ENCODE measurements at places on chromosomes 5 and 9.

GRCh38 chr9:93427655-93428379 is 23.7 kb upstream of the FAM120A start:
- DNase-seq = no peak

DNA sequence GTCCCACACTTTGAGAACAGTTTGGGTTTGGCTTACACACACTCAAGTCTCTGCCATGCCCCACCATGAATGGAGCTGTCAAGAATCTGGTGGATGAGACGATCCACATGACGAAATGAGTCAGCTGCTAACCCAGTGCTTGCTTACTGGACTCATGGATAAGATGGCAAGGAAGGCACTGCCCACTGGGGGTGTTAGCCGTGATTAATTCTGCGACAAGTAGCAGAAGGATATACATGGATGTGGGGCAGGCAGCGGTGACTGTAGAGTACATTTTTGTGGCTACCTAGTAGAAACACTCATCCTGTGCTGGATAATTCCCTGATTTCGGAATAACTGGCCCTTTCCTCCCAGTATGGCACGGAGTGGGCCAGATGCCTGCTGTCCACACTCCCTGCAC is 77.5 kb downstream of the SPATA31C2 start:
- DNase-seq = no peak

DNA sequence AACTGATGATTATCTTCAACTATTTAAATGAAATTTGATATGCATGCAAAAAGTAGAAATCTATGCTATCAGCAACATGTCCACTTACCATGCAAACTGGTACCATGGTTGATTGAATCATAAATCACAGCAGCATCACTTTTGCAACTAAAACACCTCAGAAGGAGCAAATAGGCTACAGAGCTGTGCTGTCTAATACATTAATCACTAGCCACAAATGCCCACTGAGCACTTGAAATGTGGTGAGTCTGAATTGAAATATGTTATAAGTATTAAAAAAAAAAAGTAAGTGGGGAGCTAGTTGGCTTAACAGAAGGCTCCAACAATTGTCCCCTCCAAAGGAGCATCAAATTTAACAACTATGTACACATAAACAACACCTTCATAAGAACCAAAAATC is 112.5 kb downstream of the FAM114A2 start:
- DNase-seq = no peak

DNA sequence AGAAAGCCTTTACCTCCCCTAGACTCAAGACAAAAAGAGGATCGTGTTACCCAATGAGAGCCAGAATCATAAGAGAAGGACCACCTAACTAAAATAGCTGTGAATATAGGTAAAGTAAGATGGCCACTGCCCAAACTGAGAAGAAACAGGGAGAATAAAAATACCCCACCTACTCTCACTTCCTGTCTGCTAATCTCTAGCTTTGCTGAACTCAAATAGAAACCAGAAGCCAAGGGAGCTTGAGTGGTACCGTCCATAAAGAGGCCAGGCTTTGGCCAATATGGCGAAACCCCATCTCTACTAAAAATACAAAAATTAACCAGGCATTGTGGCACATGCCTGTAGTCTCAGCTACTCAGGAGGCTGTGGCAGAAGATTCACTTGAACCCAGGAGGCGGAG is 123.0 kb upstream of the FST start:
- DNase-seq = no peak

GRCh38 chr9:133054966-133055365 is 6.8 kb upstream of the CEL start:
- no peak for DNase-seq

DNA sequence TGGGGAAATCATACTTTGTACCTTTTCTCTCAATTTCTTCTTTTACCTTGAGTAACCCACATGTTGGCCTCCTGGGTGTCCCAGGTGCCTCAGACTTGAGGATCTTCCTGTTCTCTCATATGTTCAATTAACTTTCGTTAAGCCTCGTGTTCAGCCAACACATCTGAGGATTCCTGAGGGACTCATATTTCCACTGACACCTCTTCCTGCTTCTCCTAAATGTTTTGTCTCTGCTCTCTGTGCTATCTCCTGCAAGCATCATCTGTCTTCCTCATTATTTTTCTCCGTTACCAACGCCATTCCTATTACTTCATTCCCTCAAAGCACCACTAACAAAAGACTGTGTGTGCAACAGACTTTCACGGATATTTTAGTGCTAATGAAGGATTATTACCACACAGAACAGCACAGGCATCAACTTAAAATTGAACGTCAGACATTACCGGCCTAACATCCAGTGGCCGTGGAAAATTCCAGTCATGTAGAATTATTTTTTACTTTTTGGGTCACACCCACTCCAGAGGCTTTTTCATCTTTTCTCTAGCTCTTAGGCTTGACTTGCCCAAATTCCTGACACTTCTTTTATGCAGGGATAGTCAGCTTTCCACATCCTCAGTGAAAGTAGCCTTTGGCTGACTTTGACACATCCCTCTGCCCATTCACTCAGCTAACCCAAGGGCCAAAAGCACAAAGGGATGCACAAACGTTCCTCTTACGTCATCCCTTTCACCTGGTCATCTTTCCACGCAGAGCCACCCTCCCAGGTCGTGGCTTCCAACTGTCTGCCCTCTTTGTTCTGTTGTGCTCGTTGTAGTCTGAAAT is 46.0 kb upstream of the OSMR start:
- DNase-seq = no peak

Measured in stimulated activated CD4-positive, alpha-beta T cell treated with anti-CD3 and anti-CD28 coated beads, Interleukin-2, amount 100 ng/mL, for 24 hours (primary cell).